ENCODE measurements at places on chromosomes 11 and 22. TPM values are rescaled to one million over a fixed set of nuclear protein-coding genes. Genes with fewer than 3 reads are reported as not detected.

- no peak for DNase-seq
These were observed 26.4 kb downstream of the LRFN4 start for GRCh38 chr11:66883016-66883965.

DNA sequence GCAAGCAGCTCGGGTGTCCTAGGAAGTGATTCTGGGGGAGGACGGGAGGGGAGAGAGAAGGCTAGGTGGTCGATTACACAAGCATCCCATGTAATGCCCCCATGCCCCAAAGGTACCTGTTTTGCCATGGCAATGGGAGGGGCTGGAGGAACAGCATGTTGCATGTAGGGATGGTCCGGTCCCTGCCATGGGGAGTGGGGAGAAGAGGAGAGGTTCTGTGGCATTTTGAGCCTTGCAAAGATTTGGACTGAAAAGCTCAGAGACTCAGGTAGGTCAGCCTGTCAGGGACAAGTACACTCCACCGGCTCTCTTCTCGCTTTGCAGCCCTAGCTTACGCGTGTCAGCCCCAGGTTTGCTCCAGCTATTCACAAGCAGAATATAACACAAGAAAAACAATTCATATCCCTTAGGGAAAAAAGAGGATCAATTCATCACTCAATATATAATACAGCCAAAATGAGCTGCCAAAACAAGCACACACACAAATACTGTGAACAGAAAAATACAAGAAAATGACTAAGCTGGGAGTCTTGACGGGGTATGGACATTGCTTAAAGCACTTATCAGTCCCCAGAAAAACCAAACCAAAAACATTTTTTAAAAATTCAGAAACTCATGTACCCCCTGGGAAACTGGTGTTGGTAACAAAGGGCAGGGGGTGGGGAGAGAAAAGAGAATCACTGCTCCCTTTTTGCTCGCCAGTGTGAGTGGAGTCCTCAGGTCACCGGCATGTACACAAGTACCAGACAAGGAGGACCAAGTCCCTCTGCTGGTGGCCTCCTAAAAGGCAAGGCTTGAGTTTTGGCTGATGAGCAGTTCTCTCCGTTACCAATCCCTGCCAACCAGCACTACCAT, 21.6 kb downstream of the APOL5 start:
- peak; percentile 1 for DNase-seq

GRCh38 chr22:50569896-50570535, 7.3 kb upstream of the SYCE3 start:
- DNase-seq = no peak

GRCh38 chr22:23764899-23765881, 2.4 kb downstream of the C22orf15 start:
- DNase-seq = no peak

Gene POTEH
- total RNA-seq = not detected

DNA sequence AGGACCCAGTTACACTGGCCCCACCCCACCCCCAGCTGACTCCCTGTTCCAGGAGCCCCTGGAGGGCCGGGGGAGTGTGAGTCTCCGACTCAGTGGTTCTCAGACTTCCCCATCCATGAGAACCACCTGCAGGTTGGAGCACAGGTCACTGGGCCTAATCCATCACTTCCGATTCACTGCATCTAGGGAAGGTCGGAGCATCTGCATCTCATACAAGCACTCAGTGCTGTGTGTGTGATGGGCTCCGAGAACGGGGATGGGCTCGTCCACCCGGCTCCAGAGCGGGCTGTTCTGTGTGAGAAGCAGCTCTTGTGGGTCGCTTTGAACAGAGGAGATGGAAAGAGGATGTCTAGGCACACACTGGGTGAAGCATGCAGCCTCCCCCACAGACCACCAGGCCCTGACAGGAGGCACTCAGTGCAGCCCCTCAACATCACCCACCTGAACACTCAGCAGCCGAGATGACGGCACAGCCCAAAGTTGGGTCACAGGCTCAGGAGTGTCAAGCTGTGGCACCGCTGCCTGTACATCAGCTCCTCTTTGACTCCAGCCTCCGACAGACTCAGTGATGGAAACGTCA, 541.4 kb downstream of the BRD1 start:
- no peak for DNase-seq

Gene PNPLA5
- total RNA-seq = not detected

GRCh38 chr11:112616327-112617097, 344.7 kb upstream of the NCAM1 start:
- no peak for DNase-seq

GRCh38 chr11:129213261-129213660, 21.1 kb upstream of the ARHGAP32 start:
- DNase-seq = no peak

Gene PANX3
- total RNA-seq = not detected

DNA sequence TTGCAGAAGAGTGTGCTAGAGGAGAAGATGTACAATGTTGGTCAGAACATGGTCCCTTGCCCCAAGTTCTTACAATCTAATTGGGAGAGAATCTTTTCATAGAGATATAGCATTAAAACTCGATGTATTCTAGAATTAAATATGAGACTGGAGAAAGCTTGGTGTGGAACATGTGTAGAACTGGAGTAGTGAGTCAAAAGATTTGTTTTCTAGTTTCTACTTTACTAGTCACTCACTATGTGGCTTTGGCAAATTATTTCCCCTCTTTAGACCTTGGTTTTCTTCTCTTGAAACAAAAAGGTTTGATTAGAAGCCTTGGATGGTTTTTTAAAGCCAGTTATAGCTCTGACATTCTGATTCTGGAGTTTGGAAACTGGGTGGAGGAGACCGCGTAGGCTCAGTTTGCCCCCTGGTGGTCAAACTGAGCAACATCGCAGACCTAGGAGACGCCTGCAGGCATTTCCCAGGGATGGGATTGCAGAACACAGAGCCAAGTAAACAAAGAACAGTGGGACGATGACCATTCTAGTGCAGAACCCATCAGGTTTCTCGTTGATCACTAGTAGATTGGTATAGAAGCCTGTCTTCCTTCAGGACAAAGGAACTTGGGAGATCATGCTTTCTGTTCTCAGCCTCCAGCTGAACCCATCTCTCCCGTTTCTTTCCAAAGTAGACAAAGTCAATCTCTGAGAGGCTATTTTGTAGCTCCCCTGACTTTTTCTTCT, 8.5 kb upstream of the CHRDL2 start:
- peak; percentile 43 for DNase-seq

DNA sequence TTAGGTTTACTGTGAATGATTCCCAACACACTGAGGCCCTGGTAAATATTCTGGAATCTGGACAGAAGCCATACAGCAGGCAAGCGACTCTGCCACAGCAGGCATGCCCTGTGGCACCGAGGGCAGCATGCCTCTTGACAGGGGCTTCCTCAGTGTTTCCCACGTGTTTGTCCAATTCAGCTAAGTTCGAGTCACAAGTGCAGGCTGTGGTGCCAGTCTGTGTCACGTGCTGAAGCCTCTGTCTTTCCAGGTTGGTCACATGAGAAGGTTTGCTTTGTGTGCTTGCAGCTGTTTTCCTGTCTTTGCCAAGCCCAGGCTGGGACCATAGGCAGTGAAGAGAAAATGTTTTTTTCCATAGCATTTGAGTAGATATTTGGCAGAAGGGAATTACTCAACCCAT, 2.4 kb upstream of the PPFIBP2 start:
- DNase-seq = no peak
